ENCODE measurements at places on chromosomes 11 and 22. TPM values are rescaled to one million over a fixed set of nuclear protein-coding genes. Genes with fewer than 3 reads are reported as not detected.

The SCUBE2 gene
- not detected for total RNA-seq

The TNNT3 gene
- total RNA-seq, result 0.96 TPM

The UQCC3 gene
- 20.2 TPM for total RNA-seq

The KIRREL3 gene
- not detected for total RNA-seq

The SHANK2 gene
- 9.6 TPM for total RNA-seq

The TMEM151A gene
- not detected for total RNA-seq

The ALG8 gene
- total RNA-seq, result 15.2 TPM
